D341Med (cell line): ENCODE measurements at places on chromosomes 2 and 18.
A peak's percentile ranks its signal among the peaks of the same experiment; 100 is the strongest.

GRCh38 chr2:24671230-24671629 lies 122.0 kb downstream of the PTRHD1 start:
- DNase-seq = no peak

DNA sequence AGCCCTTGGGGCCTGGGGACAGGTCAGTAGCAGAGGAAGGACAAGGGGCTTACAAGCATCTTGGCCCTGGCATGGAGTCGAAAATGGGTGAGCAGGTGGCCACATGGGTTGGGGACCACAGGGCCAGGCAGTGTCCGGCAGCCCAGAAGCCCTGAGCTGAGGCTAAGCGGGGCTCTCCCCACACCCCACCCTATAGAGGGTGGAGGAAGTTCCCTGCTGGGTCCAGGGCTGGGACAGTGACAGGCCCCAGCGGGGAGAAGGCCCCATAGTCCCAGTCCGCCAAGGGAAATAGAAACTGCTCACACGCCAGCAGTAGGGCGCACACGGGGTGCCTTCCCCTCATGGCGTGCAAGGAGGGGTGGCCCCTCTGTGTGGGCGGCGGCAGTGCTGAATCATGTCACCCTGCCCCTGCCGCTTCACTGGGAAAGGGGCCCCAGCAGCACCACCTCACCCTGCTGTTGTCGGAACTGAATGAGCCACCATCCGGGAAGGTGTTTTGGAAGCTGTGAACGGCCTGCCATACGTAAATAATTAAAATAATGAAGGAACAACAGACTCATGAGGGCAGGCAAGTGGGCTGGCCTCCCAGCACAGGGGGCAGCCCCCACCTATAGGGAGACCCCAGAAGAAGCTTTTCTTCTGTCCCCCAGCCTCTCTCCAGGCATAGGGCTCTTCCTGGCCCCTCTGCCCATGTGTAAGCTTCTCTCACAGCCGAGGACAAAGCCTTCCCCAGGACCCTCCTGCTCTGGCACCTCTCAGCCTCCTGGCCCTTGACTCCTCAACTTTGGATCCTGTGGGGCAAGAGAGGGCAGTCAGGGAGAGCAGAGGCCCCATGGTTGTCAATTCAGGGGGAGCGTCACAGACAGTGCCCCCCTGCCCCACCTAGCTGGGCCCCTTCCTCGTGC lies 12.7 kb upstream of the DUSP2 start:
- peak; percentile 15 for DNase-seq

DNA sequence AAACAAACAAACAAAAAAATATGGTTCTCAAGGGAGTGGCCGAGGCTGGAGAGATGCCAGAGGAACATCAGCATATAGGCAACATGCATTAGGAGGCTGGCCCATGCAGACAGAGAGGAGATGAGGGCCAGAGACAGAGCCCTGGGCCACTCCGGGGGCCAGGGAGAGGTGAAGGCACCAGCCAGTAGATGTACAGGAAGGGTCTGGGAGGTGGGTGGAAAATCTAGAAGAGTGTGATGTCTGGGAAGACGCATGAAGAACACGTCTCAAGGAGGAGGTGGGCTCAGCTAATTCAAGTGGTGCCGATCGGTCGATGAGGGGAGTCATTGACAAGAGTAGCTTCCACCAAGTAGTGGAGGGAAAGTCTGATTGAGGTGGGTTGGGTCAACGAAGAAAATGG lies 79.9 kb downstream of the ZCCHC2 start:
- no peak for DNase-seq

DNA sequence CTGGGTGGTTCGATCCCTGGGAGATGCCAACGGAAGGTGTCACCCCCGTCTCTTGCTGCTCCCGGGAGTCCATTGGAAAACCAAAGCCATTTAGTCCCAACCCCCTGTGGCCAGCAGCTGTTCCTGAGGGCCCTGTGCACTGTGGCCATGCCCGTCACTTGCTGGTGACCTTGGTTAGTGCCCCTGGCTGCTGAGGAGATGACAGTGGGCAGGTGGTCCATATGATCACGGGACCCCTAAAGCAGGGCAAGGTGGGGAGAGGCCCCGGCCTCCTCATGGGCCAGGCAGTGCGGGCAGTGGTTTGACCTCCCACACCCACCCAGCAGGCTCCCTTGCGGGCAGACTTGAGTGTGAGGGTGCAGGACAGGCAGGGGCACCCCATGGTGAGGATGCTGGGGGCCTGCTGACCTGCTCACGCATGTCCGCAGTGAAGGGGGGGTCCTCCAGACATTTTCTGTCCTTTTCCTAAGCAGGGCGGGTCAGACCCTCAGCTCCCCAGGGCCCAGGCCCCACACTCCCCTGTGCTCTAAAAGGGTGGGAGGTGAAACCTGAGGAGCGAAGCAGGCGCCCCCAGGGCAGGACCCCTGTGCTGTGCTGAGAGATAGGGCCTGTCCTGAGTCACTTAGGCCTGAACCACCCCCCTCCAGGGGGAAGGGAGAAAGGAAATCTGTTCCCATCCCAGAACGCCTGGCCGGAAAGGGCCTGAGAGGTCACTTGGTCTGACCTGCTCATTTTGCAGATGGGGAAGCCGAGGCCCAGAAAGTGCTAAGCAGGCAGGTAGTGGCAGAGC lies 6.8 kb downstream of the ITM2C start:
- peak; percentile 19 for DNase-seq

- no peak for DNase-seq
Observed at GRCh38 chr2:128236491-128237035, 82.1 kb downstream of the HS6ST1 start.

DNA sequence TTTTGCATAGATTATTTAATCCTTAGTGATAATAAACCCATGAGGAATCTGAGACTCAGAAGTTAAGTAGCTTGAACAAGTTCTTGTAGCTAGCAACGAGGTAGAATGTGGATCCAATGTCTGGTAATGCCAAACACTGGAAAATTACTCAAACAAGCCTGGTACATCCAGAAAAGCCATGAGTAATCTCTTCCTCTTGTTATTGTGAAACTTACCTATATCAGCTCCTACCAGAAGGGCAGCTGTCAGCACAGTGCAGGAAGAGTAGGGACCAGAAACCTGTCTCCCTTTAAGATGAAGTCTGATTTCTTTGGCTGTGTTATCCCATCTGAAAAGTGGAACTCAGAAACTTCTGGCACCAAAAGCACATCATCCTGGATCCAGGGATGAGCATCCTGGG lies 7.7 kb upstream of the SERPINB8 start:
- DNase-seq = no peak

DNA sequence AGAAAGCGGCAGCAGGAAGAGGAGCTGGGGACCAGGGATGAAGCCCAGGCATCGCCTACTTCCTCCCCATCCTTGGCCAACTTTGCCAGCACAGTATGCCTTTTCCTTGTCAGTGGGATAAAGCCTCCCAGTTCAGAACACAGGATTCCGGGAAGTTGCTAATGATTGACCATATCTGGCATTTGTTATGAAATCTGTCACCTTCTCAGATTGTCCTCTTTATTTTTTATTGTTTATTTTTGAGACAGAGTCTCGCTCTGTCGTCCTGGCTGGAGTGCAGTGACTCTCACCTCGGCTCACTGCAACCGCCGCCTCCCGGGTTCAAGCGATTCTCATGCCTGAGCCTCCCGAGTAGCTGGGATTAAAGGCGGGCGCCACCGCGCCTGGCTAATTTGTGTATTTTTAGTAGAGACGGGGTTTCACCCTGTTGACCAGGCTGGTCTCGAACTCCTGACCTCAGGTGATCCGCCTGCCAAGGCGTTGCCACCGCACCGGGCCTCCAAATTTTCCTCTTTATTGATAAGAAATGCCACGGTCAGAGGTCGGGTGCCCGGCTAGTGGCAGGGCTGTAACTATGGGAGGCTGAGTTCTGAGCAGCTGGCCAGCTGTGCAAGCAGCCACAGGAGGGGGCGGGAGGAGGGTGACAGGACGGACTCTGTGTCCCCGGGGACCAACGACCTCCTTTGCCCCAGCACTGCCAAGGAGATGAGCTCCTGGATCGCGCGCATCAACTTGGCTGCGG lies 24.4 kb downstream of the PSD4 start:
- DNase-seq = no peak

DNA sequence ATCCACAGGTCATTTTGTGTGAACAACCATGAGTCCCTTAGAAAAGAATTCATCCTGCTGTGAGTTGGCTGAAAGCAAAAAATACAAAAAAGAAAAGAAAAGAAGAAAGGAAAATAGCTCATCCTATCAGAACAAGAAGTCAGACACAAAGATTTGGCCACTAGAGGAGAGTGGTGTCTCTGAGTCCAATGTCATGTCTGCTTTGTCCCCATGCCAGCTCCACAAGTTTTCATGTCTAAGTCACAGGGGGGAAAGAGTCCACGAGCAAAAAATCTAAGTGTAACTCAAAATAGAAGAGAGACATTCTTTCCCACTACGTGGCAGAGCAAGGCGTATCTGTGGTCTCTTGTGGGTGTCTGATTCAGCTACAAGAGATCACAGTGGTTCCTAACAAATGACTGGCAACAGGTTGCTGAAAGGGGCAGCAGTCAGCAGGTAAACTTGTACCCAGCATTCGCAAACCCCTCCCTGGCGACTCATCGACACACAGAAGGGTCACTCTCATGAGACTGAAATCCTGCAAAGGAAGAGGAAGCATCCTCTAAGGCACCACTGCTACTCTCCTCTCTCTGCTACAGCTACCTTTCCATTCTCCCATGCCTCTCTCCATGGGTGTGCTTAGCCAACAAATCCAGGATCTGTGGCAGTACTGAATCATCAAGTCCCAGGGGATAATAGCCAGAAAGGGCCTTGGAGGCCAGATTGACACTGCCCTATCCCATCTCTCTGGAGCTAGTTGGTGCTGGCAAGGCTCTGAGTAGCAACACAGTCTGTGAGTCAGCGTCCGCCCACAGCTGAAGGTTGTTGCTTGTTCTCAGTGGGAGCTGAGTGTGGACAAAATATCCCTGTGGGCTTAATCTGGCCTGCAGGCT lies 123.0 kb upstream of the SLC39A10 start:
- DNase-seq = no peak
